ENCODE measurements at places on chromosomes 13 and 19. TPM values are rescaled to one million over a fixed set of nuclear protein-coding genes. Genes with fewer than 3 reads are reported as not detected.
A peak's percentile ranks its signal among the peaks of the same experiment; 100 is the strongest.

DNA sequence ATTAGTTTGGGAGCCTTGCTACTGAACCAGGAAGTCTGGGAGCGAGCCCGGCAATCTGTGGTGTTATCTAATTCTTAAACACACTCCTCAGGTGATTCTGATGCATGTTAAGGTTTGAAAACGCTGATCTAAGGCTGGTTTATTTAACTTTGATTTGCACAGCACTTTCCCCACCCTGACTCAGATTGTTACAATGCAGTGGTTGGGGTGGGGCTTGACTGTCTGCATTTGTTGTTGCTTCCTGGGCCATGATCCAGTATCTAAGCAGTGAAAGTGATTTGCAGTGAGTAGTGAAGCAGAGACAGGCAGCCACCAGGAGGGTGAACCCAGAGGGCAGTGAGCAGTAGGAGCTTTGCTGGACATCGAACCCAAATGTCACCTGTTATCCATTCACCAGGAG lies 81.6 kb upstream of the ARGLU1 start:
- no peak for DNase-seq

- DNase-seq = no peak
Measured at GRCh38 chr19:23916991-23917390, 2.3 kb downstream of the ZNF726 start.

DNA sequence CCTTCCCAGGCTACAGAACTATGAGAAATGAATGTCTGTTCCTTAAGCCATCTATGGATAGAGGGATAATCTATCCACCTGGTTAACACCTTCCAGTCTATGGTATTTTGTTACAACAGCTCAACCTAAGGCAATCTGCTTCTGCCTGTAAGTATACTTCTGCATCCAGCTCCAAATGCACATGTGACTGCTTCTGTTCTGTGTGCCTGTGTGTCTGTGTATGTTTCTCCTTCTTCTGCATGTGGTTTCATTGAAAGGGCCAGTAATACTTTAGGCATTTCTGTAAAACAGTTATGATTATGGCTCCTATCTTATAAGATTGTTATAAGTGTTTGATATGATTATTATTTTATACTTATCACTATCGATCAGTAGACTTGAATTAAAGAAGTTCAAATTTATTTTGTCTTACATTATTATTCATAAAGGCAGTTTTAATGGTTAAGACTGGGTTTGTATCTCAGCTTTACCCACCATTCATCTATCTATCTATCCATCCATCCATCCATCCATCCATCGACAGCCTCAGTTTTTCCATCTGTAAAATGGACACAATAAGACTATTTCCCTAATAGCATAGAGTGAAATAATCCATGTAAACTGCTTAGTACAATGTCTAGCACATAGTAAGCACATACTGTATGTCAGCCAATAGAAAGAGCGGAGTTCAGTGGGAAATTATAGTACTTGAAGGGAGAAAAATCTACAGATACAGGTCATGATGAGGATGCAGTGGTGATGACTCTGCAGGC lies 37.5 kb upstream of the TM9SF2 start:
- no peak for DNase-seq

- no peak for DNase-seq
Measured at GRCh38 chr13:20426766-20427448, 98.8 kb downstream of the CRYL1 start.

PRR19 gene
- polyA plus RNA-seq = 0.53 TPM

DNA sequence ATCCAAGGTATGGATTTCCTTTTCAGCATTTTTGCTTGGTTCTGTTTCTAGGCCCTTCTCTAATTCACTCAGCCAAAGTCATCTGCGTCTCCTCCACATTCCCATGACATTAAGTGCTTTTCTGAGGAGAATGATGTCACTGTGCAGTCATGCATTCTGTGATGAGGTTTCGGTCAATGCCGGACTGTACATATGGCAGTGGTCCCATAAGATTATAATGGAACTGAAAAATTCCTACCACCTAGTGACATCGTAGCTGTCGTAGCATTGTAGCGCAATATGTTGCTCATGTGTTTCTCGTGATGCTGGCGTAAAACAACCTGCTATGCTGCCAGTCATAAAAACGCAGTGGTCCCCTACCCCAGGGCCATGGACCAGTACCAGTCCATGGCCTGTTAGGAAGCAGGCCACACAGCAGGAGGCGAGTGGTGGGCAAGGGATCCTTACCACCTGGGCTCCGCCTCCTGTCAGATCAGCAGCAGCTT lies 63.4 kb upstream of the TNFRSF19 start:
- no peak for DNase-seq

- DNase-seq = no peak
Measured at GRCh38 chr13:58706421-58706820, 1074.9 kb downstream of the PCDH17 start.

DNA sequence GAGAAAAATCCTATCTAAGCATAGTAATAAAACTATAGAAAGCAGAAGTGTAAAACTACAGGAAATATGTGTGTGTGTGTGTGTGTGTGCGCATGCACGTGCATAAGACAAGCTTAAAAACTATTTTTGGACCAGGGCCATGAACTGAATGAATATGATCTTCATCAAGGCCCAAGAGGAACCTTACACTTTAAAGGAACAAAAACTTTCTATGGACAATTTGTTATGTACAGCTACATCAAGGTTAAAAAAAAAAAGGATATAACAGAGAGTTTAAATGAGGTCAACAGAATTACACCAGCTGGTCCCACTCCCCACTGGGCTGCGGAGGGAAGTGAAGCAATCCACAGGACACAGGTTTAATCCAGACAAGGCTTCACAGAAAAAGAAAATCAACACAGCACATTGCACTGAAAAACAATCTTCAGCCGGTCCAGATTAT lies 151.1 kb downstream of the LHFPL6 start:
- DNase-seq = peak; percentile 79

NKPD1 gene
- 0.21 TPM for polyA plus RNA-seq

- DNase-seq = no peak
Measured at GRCh38 chr13:109790942-109791605, 4.7 kb upstream of the IRS2 start.

RGL3 gene
- polyA plus RNA-seq = 0.15 TPM

DNA sequence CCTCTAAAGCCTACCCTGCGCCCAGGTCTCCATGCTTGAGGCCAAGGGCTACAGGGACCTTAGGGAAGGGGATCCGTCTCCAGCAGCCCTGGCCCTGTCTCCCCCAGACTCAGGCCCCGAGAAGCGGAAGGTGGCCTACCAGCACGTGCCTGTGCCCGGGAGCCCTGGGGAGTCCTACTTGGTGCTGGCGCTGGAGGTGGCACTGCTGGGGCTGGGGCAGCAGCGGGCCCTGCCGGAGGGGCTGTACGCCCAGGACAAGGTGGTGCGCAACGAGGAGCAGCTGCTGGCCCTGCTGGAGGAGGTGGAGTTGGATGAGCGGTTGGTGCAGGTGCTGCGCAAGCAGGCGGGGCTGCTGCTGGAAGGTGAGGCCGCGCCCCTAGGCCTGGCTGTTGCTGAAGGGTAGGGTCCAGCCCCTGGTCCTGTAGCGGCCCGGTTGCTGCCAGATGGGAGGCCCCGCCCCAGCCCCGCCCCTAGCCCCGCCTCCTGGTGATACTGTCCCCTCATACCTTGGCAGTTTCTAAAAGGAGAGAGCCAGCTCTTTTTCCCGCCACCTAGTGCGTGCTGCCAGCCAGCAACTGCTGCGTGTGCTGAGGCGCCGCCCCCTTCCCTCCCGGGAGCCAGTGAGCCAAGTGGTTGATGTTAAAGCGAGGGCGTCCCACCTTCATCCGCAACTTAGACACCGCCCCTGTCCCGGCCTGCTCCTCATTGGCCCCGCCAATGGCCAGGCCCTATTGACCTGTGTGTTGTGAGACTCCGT lies 22.6 kb downstream of the ZSWIM4 start:
- no peak for DNase-seq

DNA sequence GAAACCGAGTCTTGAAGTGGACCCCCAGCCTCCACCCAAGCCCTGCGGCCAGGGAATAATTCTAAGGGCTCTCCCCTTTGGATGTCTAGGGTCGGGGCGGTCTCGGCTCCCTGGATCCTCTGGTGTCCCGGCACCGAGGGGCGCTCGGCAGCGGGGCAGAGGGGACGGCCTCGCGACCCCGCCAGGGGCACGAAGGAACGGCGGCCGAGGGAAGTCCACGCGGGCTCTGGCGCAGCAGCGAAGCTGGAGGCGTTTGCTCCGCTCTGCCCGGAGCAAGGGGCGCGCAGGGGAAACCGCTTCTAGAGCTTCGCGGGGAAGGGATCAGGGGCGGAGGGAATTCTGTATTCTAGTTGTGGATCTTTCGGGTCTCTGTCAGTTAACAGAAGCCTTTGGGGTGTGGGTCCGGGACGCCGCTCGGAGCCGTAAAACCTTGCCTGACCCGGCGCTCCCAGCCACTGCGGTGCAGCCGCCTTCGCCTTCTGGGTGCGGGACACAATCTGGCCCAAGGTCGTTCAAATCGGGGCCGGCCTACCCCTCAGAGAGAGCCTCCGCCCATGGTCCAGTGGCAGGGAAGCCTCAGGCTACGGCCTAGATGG lies 118.2 kb downstream of the KCNRG start:
- no peak for DNase-seq

GRCh38 chr13:68597641-68598040 lies 1367.5 kb upstream of the PCDH9 start:
- DNase-seq = no peak

ZNF865 gene
- polyA plus RNA-seq = 10.0 TPM

DNA sequence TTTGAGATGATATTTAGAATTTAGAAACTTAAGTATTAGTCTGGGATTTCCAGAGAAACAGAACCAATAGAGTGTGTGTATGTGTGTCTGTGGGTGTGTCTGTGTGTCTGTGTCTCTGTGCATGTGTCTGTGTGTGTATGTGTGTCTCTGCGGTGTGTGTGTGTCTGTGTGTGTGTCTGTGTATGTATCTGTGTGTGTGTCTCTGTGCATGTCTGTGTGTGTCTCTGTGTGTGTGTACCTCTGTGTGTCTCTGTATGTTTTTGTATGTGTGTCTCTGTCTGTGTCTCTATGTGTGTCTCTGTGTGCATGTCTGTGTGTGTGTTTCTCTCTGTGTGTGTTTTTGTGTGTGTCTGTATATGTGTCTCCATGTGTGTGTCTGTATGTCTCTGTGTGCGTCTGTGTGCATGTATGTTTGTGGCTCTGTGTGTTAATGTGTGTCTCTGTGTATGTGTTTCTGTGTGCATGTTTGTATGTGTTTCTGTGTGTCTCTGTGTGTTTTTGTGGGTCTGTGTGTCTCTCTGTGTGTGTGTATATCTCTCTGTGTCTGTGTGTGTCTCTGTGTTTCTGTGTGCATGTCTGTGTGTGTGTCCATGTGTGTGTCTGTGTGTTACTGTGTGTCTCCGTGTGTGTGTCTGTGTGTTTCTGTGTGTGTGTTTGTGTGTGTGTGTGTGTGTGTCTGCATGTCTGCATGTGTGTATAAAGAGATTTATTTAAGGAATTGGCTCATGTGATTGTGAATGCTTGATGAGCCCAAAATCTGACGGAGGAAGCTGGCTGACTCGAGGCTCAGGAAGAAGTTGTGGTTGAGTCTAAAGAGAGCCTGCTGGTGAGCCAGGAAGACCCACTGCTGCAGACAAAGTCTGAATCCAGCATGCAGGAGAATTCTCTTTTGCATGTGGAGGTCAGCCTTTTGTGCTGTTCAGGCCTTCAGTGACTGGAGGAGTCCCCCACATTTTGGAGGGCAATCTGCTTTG lies 22.2 kb downstream of the GPR42 start:
- no peak for DNase-seq

DNA sequence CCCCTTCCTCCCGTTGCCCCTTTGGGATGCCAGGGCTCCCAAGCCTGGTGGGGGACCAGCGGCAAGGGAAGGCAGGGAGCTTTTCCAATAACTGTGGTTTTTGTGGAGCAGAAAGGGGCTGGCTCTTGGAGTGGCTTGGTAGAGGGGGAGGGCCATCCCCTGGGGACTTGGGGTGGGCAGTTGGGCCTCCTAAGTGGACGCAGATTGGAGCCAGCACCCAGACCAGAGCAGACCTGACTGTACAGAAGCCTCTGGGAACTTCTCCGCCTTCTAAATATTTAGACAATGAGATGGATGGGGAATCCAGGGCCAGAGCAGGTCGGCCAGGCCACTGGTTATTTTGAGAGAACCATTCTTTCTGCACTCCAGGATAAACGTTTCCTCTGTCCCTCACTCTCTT lies 4.2 kb downstream of the PTGIR start:
- DNase-seq = no peak

DNA sequence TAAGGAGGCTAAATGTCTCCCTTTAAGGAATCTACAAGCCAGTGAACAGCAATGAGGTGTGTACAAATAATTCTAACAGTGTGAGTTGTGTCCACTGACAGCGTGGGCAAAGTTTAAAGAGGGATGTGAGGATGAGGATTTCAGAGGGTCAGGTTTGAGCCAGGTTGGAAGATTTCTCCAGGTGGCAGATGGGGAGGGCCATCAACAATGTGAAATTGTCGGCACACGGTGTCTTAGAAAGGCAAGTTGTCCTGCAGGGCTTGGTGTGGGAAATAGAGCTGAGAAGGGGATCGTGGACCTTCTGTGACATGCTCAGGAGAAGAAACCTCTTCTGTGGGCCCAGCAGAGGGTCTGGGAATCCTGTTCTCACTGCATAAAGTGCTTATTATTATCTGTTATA lies 52.1 kb downstream of the ATP8A2 start:
- no peak for DNase-seq

- DNase-seq = no peak
Measured at GRCh38 chr13:28468023-28468915, 26.7 kb downstream of the FLT1 start.

DNA sequence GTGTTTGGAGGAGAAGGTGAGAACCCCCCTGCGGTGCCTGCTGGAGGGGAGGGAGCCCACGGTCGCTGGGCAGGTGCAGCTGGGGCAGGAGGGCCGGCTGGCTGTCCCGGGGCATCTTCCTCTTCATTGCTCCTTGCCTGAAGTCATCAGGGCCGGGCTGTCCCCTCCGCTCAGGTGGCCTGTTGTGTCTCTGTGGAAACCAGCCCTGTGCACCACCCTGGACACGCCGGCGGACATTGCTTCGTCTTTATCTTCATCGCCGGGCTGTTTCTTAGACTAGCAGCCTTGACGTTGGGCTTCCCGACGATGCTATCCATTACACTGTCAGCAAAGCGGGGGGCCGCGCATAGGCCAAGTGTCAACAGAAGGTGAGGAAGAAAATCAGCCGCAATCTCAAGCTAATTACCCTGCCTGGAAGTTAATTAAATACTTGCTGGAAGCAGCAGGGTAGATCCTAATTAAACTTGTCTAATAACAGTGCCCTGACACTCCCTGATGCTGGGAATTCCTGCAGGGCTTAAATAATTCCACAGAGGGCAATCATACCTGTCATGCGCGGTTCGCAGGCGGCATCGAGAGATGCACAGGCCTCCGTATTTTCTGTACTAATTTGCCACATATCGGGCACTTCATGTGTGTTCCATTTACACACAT lies 111.4 kb upstream of the SOX1 start:
- DNase-seq = no peak

- DNase-seq = no peak
Measured at GRCh38 chr13:36412736-36413135, 19.6 kb upstream of the CCNA1 start.

ERICH6B gene
- 1.3 TPM for polyA plus RNA-seq

- DNase-seq = no peak
Measured at GRCh38 chr19:28577233-28577632, 635.7 kb downstream of the UQCRFS1 start.

DNA sequence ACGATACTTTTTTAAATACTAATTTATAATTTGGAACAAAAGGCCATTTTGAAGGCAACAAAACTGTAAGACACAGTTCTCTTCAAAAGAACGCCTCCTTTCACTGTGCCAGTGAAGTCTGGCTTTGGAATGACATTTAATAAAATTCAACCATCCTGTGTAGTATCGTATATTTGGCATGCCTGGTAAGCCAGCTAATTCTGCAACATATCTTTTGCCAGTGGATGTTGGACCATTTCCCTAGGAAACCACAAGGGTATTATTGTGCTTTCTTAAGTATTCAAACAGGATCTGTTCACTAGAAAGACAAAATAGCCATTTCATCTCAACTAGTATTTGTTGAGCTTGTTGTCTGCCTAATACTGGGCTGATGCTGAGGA lies 111.6 kb downstream of the RGCC start:
- no peak for DNase-seq

Measured in hindlimb muscle (tissue), 1 donor.